ENCODE measurements at places on chromosomes 12 and 14.

GRCh38 chr14:106422066-106422465, 895.7 kb downstream of the TMEM121 start:
- DNase-seq = no peak

- DNase-seq = peak; percentile 92
These were observed 2.3 kb upstream of the AGAP2 start for GRCh38 chr12:57740656-57741412.

- DNase-seq = peak; percentile 64
These were observed 45.5 kb upstream of the FAR2 start for GRCh38 chr12:29103539-29103974.

- no peak for DNase-seq
These were observed 622.4 kb downstream of the SLC6A15 start for GRCh38 chr12:84290168-84290567.

DNA sequence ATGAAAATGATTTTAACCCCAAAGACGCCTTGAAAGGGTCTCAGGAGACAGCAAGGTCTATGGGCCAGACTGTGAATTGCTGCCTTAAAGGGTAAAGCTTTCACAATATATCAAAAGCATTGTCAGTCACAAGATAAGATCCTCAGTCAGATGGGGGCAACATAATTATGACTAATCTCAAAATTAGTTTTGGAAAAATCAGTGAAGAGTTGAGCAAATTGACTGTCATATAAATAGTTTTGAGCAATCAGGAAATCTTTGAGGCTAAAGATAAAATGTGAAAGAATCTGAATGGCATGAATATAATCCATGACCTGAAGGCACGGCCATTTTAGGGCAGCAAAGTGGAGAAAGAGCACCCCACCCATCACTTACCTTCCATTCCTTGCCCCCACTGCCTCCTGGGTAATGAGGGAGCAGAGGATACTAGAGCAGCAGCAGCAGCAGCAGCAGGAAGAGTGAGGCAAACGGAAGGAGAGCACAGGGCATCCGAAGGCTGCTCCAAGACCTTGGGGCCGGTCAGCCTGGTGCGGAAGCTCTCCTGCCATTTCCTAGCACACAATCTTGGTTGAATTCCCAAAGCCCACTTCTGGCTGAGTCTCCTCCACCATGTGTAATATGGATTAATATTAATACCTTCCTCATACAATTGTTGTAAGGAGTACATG, 7.0 kb downstream of the STON2 start:
- no peak for DNase-seq

GRCh38 chr14:33908540-33909223, 42.2 kb downstream of the EGLN3 start:
- no peak for DNase-seq

All from activated naive CD4-positive, alpha-beta T cell treated with anti-CD3 and anti-CD28 coated beads for 36 hours (primary cell).